Stimulated activated CD8-positive, alpha-beta memory T cell treated with anti-CD3 and anti-CD28 coated beads, Interleukin-15, amount 100 ng/mL, for 1 hour (primary cell): ENCODE measurements at places on chromosomes 12 and 14.

- DNase-seq = no peak
Measured at GRCh38 chr12:112191840-112192321, 66.5 kb downstream of the TRAFD1 start.

GRCh38 chr12:48084066-48084465, 21.8 kb downstream of the SENP1 start:
- DNase-seq = no peak

DNA sequence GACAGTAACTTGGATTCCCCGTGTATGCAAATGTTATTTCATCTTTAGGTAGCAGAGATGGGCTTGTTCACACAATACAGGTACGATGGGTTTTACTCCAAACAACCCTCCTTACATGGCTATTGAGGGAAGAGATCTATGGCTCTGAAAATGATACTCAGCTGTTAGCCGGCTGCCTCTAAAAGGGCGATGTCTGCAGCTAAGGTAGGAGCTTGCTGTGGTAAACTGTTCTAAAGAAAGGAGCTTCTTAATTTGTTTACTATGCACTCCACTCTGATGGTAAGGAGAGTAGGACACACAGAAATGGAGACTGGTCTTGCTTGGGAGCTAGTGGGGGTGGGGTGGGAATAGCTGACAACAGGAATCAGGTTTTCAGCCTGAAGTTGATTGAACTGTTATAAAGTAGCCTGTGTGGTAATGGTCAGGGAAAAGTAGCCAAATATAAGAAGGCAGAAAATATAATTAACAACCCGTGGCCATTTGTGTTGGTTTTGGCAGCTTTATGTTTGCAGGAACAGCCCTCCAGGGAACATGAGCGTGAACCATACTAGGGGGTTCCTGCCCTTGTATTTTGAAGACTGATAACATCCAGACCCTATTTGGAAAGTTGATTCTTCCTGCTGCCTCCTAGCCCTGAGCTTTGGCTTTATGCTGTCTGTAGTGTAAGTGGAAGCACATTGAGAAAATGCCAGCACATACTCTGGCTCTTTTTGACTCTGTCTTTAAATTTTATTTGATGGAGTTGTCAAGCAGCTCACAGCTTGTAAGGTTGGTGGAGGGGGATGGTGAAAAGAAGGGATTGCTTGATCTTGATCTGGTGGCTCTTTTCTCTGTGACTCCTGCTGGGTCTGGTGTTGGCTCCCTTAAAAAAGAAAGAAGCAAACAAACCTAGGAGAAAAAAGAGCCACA, 929.8 kb downstream of the DIO2 start:
- no peak for DNase-seq

GRCh38 chr12:67147447-67147846, 121.7 kb upstream of the CAND1 start:
- no peak for DNase-seq

- no peak for DNase-seq
Measured at GRCh38 chr14:100297320-100298300, 8.6 kb downstream of the SLC25A29 start.

DNA sequence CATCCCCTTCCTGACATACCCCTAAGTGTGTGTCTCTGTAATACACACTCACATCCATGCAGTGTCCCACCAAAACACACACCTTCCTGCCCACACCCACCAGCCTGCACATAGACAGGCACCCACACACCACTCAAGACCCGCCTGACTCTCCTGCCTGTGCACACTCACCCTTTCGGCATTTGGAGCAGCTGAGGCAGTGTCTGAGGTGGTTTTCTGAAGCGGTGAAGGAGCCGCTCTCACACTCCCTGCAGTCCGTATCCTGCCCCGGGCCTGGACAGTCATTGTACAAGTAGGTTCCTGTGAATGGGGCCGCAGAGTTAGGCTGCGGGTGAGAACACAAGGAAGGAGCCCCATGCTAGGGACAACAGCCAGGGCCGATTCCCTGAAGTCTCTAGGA, 8.3 kb downstream of the TNFRSF1A start:
- no peak for DNase-seq

DNA sequence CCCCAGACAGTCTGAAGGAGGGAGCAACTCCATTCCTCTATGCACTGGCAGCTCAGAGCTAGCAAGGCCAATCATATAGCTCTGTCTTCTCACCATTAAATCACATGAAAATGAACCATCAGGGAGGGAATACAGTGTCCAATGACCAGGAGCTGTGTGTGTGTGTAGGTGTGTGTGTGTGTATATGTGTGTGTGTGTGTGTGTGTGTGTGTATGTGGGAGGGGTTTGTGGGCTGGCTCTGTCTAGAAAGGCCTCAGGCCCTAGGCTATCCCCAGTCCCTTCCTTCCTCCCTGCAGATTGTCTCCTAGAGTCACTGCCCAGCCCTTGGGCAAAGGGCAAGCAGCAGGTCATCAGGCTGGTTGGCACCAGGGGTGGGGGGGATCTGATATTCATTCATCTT, 5.7 kb upstream of the SUSD6 start:
- no peak for DNase-seq

DNA sequence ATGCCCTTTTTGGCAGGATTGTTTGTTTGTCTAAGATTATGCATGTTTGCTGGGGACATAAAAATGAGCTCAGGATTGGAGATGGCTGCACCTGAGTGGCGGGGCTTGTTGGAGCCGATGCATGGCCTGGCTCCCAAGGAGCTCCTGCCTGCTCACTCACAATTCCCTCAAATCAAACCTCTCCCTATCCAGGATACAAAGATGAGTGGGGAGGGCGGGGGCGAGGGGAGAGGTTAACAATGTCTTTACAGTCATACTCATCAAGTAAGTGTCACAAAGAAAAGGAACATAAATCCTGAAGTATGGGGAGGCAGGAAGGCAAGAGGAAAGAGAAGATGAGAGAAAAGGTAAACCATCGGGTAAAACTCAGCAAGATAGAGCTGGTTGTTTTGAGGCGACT, 104.0 kb upstream of the COCH start:
- no peak for DNase-seq

DNA sequence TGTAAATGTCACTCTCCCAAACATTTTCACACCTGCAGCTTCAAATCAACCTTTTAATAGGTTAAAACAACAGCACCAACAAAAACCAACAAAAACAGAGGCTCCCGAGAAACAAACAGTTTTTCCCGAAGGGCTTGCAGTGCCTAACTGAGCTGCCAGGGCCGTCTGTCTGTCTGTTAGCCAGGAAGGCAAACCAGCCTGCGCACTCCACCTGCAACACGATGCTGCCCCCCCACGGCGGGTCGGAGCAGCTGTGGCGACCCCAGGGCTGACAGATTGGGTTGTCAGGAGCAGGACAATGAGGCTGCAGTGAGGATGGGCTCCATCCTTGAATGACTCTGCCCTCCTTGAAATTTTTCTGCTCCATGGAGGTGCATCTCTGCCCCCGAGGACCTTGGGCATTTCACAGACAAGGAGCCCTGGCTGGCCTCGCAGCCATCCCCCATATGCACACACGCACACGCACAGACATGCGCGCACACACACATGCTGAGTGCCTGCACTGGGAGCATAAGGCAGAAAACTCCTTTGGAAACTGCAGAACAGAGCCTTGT, 2.6 kb downstream of the RTL1 start:
- DNase-seq = no peak

DNA sequence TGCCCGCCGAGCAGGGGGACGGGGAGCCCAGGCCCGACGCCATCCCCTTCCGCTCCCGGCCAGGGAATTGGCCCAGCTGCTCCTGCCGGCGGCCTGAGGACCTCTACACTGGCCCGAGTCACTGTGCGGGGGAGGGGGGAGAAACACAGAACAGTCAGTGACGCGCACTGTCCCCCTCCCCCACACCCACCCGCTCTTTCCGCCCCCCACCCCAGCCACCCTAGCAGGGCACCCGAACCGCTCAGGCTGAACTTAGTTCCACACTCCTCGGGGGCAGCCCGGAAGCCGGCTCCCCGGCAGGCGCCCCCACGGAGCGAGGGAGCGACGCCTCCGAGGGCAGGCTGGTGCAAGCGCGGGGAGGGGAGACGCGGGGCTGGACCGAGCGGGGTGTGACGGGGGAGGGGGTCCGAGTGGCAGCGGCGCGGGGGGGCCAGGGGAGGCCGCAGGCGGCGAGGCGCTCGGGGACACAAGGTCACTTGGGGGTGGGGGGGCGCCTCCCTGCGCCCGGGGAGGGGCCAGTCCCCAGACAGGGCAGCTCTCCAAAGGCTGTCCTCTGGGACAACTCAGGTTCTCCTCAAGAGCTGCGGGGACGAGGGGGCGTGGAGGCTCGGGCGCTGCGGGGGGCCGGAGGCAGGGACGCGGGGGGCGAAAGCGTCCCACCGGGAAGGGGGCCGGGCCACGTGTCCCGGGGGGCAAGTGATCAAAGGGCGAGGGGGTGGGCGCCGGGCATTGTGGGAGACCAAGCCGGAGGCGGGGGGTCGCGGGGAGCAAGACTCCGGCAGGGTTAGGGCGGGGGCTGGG, 648 bp downstream of the CHD4 start:
- no peak for DNase-seq

DNA sequence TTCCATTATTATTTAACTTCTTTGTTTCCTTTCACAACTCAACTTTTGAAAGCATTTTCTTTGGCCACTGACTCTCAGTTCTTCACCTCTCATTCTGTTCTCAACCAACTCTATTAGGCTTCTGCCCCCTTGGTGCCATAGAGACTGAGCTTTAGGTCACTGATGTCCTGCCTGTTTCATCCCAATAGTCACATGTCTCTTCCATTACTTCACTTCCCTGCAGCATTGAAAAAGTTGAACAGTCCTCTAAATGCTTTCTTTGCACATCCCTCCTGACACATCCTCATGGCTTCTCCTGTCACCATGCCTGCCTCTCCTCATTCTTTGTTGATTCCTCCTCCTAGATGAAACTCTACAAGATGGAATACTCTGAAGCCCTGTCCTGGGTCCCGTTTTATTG, 2.7 kb downstream of the CLEC12A start:
- DNase-seq = no peak

- DNase-seq = no peak
Measured at GRCh38 chr12:42056130-42056529, 88.5 kb downstream of the GXYLT1 start.

DNA sequence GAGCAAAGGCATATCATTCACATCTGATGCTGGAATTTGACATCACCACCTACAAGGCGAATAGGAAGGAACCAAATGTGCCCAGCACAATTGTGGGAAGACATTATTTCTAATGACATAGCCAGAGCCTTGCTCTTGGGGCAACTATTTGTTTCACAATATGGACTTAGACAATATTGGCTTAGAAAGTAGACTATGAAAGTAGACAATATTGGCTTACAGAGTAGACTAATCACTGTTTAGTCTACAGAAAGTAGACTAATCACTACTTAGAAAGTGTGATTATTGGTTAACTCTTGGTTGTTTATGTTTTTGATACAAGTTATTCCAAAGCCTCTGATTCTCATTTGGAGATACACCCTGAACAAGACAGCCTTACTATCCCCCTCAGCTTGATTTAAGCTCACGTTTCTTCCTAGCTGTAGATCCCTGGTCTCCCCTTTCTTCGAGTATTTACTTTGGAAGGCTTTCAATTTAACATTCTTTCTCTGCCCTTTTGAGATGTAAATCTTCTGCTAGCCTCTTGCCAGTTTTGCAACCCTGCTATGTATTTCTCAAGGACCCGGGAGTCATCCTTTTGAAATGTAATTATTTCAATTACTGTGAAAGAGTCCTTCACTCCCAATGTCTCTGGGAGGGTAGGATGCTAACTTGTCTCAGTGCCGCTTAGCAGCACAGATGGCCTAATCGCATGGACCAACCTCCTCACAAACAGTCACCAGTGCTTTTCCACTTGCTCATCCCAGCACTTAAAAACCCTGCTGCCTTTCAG, 843.2 kb downstream of the GALC start:
- no peak for DNase-seq

- no peak for DNase-seq
Measured at GRCh38 chr14:90728951-90729350, 87.3 kb downstream of the TTC7B start.

DNA sequence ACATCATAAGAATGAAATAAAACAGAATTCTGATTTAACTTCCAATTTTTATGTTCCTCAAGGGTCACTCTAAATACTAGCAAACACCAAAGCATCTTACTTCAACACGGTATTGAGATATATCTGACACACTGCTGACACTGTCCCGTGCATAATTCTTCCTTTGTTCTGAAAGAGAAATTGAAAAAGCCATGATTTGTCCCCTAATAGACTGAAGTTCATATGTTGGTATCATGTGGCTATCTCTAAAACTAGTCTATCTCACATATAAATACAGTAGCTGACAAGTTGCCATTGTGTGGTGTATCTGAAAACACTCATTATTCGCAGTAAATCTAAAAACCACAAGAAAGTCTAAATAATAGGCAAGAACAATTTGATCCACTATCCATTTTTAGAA, 118.4 kb downstream of the EPS8 start:
- DNase-seq = no peak

DNA sequence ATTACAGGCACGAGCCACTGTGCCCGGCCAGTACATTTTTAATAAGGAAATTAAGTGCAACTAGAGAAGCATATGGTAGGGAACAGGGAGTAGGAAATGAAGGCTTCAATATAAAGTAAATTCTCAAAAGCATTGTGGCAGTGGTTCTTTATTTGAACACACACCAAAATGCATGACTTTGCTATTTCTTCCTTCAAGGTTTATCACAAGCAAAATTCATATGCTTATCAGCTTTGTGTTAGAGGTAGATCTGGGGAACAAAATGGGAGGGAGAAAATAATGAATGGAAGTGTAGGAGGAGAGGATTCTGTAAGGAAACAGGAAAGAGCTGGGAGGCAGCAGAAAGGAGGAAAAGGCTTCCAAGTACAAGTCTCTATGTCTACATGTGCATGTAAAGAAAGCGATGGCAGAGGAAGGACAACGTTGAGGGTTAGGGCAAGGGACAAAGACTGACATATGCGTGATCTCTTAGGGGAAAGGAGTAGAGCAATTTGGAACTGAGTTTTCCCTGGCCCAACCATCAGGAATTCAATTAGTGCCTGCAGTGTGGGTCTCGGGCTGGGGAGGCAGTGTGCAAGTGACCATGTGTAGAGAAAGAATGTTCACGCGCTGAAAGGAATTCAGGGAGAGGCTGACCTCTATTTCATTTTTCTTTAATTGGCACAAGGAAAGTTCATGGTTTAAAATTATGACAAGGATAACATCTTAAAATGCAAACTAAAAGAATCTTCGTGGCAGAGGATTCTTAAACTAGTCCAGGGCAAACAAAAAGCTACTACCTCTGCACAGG, 22.9 kb upstream of the RASSF8 start:
- no peak for DNase-seq

GRCh38 chr14:61212546-61212945, 68.6 kb downstream of the TMEM30B start:
- DNase-seq = no peak

DNA sequence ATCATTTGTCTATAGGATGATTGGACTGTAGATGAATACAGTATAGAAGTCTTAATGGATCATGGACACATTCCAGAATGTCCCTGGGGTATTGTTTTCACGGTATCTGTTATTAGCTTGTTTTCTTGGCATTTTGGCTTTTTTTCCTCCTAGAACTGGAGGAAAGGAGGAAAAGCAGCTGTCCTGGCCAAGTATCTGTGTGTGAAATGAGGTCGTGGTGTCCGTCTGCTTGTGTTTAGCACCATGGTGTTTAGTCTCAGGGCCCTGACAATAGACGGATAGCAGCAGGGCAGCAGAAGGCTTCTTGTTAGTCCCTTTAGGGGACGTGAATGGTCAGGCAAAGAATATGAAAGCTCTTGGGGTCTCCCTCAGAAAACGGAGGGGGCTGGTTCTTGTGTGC, 21.2 kb downstream of the FGF6 start:
- DNase-seq = no peak

- no peak for DNase-seq
Measured at GRCh38 chr12:129069886-129070285, 216.6 kb downstream of the GLT1D1 start.
